Endothelial cell (in vitro differentiated cells): ENCODE measurements at places on chromosomes 5 and 9. TPM values are rescaled to one million over a fixed set of nuclear protein-coding genes. Genes with fewer than 3 reads are reported as not detected.

GRCh38 chr9:116549786-116550660 is 137.1 kb upstream of the TRIM32 start:
- no peak for DNase-seq

DNA sequence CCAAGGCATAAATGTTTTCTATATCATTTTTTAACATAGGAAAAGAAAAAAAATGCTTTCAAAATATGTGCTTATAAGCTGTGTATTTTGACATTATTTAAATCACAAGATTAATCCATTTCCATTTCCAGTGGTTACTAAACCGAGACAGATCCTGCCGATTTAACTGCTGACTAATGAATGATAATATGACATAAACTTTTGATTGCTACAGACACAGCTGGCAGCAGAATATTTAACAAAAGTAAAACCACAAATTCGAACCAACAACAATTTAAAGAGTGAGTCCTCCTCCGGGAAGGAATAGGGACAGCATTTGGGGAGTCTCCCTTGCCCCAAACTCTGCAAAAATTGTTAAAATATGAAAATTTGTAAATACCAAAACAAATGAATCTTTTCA is 401.3 kb upstream of the DAB2 start:
- no peak for DNase-seq

GRCh38 chr5:128154943-128155342 is 71.4 kb downstream of the SLC12A2 start:
- DNase-seq: no peak

GRCh38 chr9:133641861-133642595 is 5.9 kb downstream of the DBH start:
- no peak for DNase-seq

Gene AUH
- total RNA-seq: 14.4 TPM

Gene RIMOC1
- total RNA-seq: 31.5 TPM
